ENCODE measurements at places on chromosomes 2 and 18. TPM values are rescaled to one million over a fixed set of nuclear protein-coding genes. Genes with fewer than 3 reads are reported as not detected.

DNA sequence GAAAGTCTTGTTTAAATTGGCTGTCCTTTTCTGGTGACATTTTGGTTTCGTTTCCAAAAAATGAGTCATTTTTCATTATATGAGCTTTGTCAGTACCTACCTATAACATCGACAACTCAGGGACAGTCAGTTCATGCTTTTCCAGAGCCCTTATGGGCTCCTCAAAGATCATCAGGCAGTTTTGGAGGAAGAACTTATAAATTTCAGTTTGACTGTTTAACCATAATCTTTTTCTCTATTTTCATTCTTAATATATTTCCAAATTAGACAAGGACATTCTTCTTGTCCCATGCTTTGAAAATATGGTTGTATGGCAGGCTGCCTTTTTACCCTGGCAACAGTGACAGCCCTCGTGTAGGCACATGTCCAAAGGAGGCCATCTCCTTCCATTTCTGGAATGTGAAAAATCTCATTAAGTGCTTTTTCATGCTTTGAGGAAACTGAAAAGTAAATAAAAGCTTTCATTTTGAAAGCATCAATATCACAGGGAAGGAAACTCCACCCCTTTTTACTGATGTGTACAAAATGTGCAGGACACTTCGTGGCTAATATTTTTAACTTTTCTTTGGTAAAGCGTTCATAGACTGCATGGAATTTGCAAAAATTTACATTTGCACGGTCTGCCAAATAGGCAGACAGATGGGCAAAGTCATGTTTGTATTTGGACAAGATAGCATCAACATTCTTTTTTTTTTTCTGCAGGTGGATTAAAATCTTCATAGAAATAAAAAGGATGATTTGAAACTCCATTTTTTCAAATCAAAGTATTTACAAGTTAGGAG, 7.2 kb upstream of the PROC start:
- H3K36me3 ChIP-seq, result no peaks in the 10 kb centered on the region
- no peak overlapping the region for H3K27ac ChIP-seq
- no peak overlapping the region for H3K4me3 ChIP-seq
- H3K27me3 ChIP-seq, result no peaks in the 10 kb centered on the region

The RTP5 gene
- total RNA-seq, result not detected

DNA sequence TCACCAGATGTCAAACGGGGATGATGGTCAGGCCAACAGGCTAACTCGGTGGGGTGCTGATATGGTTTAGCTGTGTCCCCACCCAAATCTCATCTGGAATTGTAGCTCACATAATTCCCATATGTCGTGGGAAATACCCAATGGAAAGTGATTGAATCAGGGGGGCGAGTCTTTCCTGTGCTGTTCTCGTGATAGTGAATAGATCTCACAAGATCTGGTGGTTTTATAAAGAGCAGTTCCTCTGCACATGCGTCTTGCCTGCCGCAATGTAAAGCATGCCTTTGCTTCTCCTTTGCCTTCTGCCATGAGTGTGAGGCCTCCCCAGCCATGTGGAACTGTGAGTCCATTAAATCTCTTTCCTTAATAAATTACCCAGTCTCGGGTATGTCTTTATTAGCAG, 74.4 kb upstream of the YWHAQ start:
- no peaks in the 10 kb centered on the region for H3K36me3 ChIP-seq
- no peaks in the 10 kb centered on the region for H3K27me3 ChIP-seq
- no peak overlapping the region for H3K4me3 ChIP-seq
- H3K27ac ChIP-seq, result no peak overlapping the region
- no peak for DNase-seq
- peaks cover 4% of the 10 kb centered on the region for H3K4me1 ChIP-seq

The IL18R1 gene
- total RNA-seq, result 1.1 TPM

The ASB18 gene
- total RNA-seq, result not detected

DNA sequence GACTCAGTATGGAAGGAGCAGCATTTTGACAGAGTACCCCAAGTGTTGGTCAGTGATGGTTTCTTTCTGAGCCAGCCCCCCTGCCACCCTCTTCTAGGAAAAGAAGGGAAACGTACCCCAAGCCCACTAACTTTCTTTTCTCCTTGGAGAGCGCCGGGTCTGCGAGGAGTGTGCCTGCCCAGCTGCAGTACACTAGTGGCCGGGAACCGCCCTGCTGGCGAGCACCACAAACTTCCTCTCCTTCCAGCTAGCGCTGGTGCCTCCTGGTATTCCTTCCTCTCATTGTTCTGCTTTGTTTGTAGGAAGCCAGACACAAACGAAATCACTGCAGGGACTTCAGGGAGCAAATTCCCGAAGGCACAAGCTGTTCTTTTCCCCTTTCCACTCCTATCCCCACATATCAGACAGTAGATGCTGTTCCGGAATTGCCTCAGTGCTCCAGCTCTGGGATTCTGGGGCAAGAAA, 1.8 kb downstream of the CCDC85A start:
- no peak overlapping the region for H3K4me3 ChIP-seq
- H3K4me1 ChIP-seq, result peaks cover 14% of the 10 kb centered on the region
- H3K27me3 ChIP-seq, result no peaks in the 10 kb centered on the region

GRCh38 chr18:23887035-23887434, 127.5 kb upstream of the TTC39C start:
- no peak overlapping the region for H3K27ac ChIP-seq
- no peaks in the 10 kb centered on the region for H3K4me1 ChIP-seq
- H3K36me3 ChIP-seq, result no peaks in the 10 kb centered on the region
- no peak overlapping the region for H3K4me3 ChIP-seq
- DNase-seq, result no peak

DNA sequence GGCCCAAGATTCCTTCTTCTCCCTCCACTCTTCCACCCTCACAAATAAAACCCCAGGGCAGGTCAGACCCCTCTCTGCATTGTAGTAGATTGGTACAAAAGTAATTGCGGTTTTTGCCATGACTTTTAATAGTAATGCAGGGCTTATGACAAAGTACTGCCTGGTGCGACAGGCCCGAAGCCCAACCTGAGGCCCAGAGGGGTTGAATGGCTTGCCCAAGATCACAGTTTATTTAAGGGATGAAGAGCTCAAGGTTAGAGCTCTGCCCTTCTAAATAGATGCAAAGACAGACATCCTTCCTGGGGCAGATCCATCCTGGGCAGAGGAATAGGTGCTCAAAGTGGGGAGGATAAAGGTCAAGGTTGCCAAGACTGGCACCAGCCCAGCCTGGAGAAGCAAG, 899 bp upstream of the PSTPIP2 start:
- peaks cover 8% of the 10 kb centered on the region for H3K27me3 ChIP-seq
- DNase-seq, result no peak
- H3K27ac ChIP-seq, result no peak overlapping the region
- H3K36me3 ChIP-seq, result no peaks in the 10 kb centered on the region
- H3K4me3 ChIP-seq, result no peak overlapping the region
- H3K4me1 ChIP-seq, result peaks cover 26% of the 10 kb centered on the region

GRCh38 chr2:200673191-200673590, 87.4 kb downstream of the AOX1 start:
- H3K36me3 ChIP-seq, result no peaks in the 10 kb centered on the region
- no peaks in the 10 kb centered on the region for H3K4me1 ChIP-seq
- H3K27ac ChIP-seq, result no peak overlapping the region
- no peak for DNase-seq
- no peaks in the 10 kb centered on the region for H3K27me3 ChIP-seq
